SK-MEL-5 (cell line): ENCODE measurements at places on chromosomes 5 and 9. TPM values are rescaled to one million over a fixed set of nuclear protein-coding genes. Genes with fewer than 3 reads are reported as not detected.

The CATSPER3 gene
- total RNA-seq: not detected in 2 replicates

The NEK6 gene
- 42.5 and 47.5 TPM in 2 replicates for total RNA-seq

The MSMP gene
- total RNA-seq: not detected in 2 replicates

The QSOX2 gene
- total RNA-seq: 14.8 and 16.5 TPM in 2 replicates

The CTNND2 gene
- 0.85 and 1.2 TPM in 2 replicates for total RNA-seq

The GABRA1 gene
- total RNA-seq: not detected in 2 replicates

The ZNF483 gene
- total RNA-seq: 4.2 and 5.3 TPM in 2 replicates

The F2R gene
- total RNA-seq: 6.2 and 7.0 TPM in 2 replicates

The STK32A gene
- total RNA-seq: 37.9 and 41.2 TPM in 2 replicates

DNA sequence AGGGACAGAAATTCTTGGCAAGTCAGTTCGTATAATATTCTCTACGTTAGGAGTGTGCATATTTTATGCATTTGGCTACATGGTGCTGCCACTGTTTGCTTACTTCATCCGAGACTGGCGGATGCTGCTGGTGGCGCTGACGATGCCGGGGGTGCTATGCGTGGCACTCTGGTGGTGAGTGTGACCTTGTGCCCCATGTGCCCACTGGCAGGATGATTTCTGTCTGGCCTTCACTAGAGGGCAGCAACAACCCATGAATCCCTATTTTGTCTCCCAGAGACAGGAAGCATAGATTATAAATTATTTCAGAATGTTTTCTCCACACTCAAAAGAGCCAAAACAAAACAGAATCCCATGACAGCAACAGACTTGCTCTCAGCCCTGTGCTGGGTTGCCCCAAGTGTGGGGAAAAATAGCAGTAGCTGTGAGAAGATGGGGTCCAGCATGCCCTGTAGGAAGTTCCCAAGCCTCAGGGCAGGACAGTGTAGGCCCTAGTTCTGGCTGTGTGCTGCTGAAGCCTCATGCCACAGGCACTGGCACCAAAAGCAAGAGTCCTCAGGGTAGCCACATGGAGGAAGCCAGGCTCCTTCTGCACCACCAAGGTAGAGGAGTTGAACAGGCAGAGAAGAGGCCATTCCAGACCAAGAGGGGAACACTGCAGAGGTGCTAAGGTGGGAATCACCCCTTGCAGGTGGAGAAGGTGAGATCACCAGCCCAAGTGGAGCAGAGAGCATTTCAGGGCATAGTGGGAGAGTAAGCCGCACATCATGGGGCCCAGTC, 16.0 kb downstream of the SLC22A5 start:
- peak; percentile 82 for DNase-seq

DNA sequence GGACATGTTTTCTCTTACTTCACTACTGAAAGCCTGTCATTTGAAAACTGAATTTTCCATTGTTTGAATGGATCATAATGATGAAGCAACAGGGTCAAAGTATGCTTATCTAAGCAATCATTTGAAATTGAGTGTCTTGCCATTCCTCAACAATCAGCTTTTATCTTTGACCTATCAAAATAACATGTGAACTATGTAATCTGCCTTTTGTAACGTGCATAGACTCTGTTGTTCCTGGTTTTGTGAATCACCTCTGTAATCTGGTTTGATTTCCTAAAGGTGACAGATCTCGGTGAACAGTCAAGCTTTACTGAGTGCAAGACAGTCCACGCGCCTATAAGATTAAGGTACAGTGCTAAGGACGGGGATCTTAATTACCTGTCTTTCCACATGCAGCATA, 3.3 kb downstream of the MEF2C start:
- DNase-seq: peak; percentile 21

- no peak for DNase-seq
Measured at GRCh38 chr9:130952065-130952762, 13.2 kb upstream of the FIBCD1 start.

- no peak for DNase-seq
Measured at GRCh38 chr9:3124001-3124400, 280.1 kb upstream of the PUM3 start.

GRCh38 chr5:131998431-131999040, 12.9 kb downstream of the ACSL6 start:
- no peak for DNase-seq

DNA sequence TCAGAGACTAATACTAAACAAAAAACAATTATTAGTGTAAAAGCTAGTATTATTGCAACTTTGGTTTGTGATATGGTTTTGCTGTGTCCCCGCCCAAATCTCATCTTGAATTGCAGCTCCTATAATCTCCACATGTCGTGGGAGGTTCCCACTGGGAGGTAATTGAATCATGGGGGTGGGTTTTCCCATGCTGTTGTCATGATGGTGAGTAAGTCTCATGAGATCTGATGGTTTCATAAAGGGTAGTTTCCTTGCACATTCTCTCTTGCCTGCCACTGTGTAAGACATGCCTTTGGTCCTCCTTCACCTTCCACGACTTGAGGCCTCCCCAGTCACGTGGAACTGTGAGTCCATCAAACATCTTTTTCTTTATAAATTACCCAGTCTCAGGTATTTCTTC, 325.9 kb upstream of the DAB2 start:
- DNase-seq: no peak

DNA sequence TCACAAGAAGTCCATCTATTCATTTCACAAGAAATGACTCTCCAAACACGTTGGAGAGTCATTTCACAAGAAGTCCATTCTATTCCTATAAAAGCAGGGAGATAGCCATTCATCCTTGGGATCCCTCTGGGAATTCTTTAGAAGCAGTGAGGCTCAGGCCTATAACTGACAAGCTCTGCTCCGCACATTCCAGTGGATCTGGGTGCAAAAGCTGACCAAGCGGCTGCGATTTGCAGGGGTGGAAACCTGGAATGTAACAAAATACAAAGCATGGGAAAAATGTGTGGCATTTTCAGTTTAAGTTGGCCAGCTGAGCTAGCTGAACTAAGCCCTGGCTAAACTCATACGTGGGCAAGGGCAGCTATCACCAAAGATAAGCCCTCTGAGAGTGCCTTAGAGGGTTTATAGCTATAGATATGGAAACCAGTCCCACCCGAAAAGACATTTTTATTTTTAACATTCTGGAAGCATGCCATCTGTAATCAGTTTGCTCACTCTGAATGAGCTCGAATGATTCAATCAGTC, 8.7 kb downstream of the TAS2R1 start:
- DNase-seq: peak; percentile 47

DNA sequence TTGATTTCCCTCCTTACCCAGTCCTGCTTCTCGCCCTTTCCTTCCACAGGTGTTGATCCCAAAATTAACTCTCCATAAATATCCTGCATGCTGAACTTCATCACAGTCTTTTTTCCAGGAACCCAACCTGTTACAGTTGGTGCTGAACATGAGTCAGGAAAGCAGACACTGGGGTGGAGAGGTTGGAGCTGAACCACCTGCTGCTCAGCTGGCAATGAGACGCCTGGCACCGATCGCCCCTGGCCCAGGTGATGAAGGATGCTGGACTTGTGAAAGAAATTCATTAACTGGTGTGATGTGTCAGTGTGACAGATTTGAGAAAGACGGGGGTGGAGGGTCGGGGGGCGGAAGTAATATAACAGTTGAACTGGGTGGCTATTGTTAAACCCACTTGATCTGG, 30.6 kb downstream of the CPLX2 start:
- DNase-seq: no peak

- no peak for DNase-seq
Measured at GRCh38 chr5:84260140-84260539, 124.5 kb downstream of the EDIL3 start.

GRCh38 chr5:105836887-105837286, 1833.8 kb downstream of the EFNA5 start:
- no peak for DNase-seq

DNA sequence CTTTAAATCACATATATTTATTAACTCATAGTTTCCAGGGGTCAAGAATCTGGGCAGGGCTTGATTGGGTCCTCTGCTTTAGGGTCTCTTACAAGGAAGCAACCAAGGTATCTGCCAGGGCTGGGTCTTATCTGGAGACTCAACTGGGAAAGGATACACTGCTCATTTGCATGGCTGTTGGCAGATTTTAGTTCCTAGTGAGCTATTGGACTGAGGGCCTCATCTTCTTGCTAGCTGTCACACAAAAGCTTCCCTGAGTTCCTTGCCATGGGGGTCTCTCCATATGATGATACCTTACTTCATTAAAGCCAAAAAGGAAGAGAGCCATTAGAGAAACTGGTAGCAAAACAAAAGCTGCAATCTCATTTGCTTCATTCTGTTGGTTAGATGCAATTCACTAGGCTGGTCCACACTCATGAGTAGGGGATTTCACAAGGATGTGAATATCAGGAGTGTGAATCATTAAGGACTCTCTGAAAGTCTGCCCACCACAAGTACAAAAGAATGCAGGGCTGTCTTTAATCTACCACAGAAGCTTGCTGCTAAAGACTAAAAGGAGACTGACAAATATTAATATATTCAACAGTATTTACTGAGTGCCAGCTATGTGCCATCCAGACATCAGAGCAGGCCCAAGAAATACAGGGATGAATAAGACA, 42.0 kb upstream of the TIMD4 start:
- DNase-seq: no peak

GRCh38 chr9:86943201-86944113, 3.8 kb downstream of the GAS1 start:
- no peak for DNase-seq

GRCh38 chr5:135921388-135921787, 25.7 kb upstream of the IL9 start:
- DNase-seq: no peak

DNA sequence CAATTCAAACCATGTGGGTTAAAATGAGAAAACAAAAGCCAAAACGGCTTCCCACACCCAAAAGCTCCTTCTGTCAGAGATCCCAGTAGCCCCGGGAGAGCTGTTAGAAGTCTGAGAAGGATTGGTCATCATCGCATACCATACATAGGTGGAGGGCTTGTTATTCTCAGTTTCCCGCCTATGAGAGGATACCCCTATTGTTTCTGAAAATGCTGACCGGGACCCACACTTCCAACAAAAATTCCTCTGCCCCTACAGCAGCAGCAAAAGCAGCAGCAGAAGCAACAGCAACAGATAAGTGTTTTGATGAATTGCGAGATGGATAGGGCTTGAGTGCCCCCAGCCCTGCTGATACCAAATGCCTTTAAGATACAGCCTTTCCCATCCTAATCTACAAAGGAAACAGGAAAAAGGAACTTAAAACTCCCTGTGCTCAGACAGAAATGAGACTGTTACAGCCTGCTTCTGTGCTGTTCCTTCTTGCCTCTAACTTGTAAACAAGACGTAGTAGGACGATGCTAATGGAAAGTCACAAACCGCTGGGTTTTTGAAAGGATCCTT, at the start of gene TEK:
Gene TEK (plus strand): TSS at position 245 of the 561 bp plus-strand sequence. CDS start 366 bp downstream, outside the sequence.
- DNase-seq: no peak

- DNase-seq: no peak
Measured at GRCh38 chr5:181008136-181008535, 19.5 kb downstream of the BTNL3 start.

DNA sequence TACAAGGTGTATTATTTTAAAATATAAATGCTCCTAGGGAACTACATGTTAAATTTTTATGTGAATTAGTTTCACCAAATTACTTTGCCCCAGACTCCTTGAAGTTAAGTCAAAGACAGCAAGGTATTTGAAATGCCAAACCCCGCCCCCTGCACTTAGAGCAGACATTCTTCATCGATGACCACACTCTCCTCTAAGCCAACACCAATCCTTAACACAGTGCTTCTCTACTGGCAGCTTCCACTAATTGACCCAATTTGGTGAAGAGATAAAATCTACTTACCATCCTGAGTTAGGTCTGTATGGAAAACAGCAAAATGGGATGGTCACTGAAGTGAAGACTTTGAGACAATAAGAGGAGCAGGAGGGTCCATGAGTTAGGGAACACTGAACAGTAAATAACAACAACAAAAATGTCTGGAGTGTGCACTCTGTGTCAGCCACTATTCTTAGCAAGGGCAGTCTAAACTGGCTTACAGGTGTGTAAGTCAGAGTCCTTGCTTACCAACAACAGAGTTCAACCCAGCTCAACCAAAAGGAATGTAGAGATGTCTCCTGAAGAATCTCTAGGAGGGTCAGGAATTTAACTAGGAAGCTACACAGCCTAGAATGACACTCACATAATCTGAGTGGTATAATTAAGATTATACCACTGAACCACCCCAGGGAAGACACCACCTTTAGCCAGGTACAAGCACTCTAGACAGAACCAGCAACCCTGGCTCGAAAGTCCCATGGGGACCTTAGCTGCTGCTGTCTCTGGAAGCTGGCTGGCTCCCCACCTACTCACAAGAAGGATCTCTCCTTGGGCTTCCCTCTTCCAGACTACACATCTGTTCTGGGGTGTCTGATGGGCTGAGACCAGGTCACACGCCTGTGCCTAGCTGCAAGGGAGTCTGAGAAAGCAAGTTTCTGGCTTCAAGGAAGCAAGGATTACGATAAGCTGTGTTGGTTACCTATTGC, 8.8 kb upstream of the UBE2QL1 start:
- no peak for DNase-seq

DNA sequence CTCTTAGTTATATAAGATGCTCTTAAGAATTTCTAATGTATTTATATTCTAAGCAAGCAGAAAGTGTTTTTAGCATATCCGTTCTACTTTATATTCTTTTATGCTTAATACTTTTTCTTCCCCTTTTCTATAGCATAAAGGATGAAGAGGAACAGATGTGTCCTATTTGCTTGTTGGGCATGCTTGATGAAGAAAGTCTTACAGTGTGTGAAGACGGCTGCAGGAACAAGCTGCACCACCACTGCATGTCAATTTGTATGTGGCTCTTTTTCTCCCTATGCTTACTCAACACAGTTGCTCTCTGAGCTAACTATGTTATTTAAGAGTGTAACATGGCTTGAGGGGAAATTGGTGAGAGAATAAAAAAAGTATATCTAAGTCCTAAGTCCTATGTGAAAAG, 37.6 kb upstream of the SETD9 start:
- no peak for DNase-seq

DNA sequence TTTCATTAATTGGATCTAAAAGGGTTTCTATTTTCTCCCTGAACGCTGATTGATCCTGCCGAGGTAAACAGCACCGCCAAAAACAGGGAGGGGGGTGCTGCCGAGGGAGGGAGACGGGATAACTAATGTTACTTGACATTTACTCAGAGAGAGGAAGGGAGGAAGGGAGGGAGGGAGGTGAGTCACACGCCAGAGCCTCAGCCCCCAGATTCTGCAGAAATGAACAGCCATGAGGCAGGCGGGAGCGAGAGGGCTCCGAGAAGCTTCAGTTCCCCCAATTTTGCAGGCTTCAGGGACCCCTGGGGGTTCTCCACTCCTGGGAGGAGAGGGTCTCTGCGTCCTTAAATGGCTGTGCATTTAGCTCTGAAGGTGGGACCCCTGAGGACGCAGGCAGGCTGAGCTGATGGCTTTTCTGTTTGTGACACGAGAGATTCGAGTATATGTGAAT, 59.1 kb upstream of the IER5L start:
- no peak for DNase-seq
